Gastroesophageal sphincter (tissue), 4 donors: ENCODE measurements at places on chromosomes 12 and 14.

GRCh38 chr14:103867020-103867419 is 19.6 kb upstream of the PPP1R13B start:
- no peak for ATAC-seq

DNA sequence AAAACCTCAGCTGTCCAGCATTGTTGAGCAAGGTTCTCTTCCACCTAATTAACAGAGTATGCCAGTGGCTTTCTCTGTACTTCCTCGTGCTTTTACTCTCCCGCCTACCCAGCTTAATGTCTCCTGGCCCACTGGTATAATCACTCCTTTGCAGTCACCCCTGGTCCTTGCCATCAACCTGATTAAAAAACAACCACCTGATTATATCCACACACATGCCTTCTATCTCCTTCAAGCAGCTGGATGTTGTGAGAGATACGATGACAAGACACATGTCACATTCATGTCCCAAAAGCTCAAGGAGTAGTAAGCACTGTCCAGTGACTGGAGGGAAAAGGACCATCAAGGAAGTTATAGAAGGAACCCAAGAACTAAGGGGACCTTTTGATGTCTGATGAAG is 241.3 kb upstream of the GRIP1 start:
- ATAC-seq: no peak

- no peak for ATAC-seq
Measured at GRCh38 chr14:45135156-45135555, 574 bp upstream of the FANCM start.

DNA sequence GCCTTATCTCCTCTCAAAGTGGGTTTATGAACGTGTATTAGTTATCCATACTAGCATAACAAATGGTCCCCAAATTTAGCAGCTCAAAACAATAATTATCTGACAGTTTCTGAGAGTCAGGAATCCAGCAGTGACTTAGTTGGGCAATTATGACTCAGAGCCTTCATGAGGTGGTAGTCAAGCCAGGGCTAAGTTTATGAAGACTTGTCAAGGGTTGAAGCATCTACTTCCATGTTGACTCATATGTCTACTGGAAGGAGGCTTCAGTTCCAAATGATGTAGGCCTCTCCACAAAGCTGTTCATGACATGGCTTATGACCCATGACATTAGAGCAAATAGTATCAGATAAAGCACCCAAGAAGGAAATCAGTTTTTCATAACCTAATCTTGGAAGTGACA is 73.2 kb downstream of the IPO8 start:
- no peak for ATAC-seq

DNA sequence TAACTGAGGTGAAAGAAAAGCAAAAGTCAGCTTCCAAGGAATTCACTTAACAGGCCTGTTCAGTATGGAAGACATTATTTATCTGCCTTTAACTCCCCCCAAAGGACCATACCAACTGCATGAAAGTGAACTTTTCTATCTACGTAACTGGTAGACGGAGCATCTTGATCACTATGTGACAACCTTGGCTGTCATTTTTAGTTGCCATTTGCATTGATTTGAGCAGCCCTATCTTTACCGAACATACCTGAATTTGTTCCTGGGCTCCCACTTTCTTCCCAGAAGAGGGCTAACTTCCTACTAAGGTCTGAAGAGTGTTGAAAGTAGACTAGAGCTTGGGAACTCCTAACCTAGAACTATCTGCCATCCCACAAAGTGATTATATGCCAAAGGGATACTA is 9.4 kb downstream of the SRSF9 start:
- ATAC-seq: no peak

DNA sequence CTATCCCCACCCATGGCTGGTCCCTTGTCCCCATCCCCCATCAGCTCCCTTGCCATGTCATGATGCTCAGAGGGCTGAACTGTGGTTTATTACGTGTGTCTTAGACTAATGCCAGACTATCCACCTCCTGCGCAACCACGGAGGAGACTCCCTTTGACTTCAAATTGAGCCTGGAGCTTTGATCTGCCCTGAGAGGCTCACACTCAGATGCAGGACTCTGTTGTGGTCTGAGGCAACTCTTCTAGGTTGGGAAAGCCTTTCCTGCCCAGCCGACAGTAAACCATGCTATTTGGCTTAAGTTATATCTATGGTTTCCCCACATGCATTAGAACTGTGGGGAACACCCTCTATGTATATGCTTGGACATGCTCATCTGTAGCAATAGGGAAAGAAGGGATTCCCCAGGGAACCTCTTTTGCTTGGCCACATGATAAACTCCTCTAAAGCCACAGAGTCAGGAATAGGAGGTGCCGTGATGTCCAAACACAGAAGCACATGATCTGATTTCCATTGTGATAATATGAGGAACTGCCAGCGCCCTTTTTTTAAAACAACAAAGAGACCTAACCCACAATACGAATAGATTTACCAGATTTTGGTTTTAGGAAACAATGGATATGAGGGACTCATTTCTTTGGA is 11.1 kb upstream of the LGALS3 start:
- peak; percentile 37 for ATAC-seq

DNA sequence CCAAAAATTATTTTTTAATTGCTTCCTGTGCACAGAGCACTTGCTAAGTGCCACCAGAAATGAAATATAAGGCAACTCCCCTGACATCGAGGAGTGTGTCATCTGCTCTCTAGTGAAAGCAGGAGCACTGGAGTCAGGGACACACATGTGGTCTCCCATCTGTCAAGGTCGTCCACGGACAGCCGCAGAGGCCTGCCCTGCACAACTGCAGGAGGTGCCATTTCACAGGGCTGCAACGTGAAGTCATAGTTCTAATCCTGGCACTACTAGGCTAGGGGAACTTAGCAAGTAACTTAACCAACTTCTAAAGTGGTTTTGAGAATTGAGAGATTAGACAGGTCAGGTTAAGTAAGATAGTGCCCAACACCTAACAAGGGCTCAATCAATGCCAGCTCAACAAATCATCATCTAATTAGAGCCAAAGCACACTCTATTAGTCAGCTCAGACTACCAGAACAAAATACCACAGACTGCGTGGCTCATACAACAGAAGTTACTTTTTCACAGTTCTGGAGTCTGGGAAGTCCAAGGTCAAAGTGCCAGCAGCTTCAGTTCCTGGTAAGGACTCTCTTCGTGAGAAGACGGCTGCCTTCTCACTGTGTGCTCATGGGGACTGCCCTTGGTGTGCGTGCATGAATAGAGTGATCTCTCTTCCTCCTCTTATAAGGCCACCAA is 30.7 kb downstream of the FOXN3 start:
- no peak for ATAC-seq

GRCh38 chr12:89243771-89244170 is 108.5 kb downstream of the DUSP6 start:
- ATAC-seq: no peak

GRCh38 chr14:56290195-56290594 is 172.0 kb downstream of the PELI2 start:
- no peak for ATAC-seq

- no peak for ATAC-seq
Measured at GRCh38 chr12:126055521-126055920, 990.3 kb downstream of the AACS start.

DNA sequence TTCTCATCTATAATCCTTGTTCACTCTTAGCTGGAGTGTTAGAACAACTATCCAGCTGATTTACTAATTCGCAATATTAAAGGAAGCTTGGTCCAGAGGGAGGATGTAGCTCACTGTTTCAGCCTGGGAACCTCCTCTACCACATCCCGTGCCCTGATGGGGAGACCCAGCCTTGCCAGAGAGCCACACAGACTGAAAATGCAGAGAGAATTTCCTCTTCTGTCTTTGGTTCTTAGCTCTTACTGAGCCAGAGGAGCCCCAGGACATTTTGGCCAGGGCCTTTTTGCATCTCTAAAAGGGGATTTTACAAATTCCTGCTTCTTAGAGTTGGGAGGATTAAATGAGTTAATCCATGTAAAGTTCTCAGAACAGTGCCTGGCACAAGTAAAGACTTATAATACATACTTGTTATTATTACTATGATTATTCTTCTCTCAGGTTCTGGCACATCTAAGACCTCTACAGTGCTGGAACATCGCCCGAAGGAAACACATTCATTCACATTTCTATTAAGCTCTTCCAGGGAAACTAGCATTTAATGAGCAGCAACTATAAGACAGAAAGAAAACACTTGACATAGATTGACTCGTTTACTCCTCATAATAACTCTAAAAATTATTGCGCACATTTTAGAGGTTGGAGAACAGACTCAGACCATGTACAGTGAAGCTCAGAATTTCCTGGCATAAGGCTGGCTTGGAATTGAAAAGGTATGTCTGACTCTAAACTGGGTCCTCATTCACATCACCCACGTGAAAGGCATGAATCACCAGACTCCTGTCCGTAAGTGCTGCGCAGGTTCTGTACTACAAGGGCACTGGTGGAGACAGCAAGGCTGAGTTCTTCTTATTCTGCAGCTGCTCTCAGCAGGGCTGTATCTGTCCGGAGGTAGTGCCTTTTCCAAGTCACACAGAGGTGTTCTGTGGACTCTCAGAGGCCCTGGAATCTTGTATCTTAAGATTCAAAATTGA is 27.8 kb upstream of the AEBP2 start:
- peak; percentile 73 for ATAC-seq

GRCh38 chr12:5648692-5649359 is 216.9 kb downstream of the NTF3 start:
- ATAC-seq: no peak

DNA sequence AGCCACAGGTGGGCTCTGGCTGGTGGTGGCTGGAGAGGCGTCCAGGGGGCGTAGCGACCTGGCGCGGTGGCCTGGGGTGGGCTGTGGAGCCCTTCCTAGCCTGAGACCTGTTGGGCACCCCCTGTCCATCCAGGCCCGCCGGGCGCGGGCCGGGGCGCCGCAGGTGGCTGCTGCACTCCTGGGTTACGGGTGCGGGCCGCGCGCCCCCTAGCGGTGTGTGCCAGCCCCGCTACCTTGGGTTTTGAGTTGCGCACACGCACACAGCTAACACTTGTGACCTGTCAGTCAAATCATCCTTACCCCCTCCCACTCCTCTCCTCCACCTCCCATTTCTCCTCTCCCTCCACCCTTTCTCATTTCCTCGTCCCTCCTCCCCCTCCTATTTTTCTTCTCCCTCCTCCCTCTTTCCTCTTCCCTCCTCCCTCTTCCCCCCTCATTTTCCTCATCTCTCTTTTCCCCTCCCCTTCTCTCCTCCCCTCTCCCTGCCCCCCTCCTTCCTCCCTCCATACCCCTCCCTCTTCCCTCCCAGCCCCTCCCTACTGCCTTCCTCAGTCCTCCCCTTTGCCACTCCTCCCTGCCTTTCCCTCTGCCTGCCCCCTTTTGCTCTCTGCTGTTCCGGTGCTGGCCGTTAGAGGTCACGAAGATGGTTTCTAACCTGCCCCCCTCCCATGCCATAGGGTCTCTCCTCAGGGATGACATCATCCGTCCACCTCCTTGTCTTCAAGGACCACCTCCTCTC is 2.3 kb downstream of the MEG3 start:
- ATAC-seq: no peak

DNA sequence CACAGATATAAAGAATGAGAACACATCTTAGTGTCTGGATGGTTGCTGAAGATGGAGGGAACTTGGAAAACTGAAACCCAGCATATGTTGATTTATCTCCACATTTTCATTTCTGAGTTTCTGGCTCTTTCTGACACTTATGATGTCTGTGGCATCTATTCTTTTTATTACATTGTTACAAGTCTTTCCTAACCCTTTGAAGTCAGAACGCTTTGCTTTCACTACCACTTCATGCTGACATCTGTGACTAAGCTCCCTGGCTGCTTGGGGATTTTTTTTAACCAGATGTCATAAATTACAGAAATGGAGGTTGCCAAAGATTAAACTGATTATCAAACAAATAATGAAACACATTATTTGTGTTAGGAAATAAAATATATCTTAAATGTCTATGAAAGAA is 188.7 kb downstream of the KITLG start:
- no peak for ATAC-seq

DNA sequence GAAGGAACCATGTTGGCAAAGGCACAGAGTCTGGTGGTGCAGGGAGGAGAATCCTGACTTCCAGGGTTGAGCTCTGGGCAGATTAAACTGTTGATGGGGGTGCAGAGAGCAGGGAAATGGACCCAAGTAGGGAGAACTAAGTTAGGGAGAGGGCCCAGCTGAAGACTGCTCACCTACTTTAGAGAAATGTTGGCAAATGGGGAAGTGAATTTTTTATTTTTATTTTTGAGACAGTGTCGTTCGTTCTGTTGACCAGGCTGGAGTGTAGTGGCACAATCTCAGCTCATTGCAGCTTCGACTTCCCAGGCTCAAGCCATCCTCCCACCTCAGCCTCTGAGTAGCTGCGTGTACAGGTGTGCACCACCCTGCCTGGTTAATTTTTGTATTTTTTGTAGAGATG is 32.1 kb upstream of the TUBA1A start:
- no peak for ATAC-seq

DNA sequence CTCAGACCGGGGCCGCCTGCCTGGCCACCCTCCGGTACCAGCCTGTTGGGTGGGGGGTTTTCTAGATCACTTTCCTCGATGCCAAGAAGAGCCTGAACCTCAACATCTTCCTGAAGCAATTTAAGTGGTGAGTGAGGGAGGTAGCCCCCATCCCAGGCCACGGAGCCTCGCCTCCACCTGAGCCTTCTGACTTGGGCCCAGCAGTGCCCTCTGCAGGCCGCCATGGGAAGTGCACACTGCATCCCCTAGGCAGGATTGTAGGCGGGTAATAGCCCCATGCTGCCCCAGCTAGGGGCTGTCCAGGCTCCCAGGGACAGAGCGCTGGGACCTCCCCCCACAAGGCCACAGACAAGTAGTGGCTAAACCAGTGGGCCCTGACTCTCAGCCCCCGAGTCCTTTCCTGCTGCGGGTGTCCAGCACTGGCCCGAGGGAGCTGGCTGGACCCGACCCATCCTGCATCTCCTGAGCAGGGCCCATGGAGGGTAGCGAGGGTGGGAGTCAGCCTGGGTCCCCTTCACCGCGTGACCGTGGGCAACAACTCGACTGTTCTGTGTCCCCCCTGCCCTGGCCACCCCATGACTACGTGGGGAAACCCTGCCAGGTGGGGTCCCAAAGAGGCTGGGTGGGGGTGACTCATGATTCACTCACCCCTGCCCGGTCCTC is 15.3 kb upstream of the ADSS1 start:
- peak; percentile 71 for ATAC-seq

GRCh38 chr12:78177298-78177697 is 346.6 kb downstream of the NAV3 start:
- ATAC-seq: no peak

DNA sequence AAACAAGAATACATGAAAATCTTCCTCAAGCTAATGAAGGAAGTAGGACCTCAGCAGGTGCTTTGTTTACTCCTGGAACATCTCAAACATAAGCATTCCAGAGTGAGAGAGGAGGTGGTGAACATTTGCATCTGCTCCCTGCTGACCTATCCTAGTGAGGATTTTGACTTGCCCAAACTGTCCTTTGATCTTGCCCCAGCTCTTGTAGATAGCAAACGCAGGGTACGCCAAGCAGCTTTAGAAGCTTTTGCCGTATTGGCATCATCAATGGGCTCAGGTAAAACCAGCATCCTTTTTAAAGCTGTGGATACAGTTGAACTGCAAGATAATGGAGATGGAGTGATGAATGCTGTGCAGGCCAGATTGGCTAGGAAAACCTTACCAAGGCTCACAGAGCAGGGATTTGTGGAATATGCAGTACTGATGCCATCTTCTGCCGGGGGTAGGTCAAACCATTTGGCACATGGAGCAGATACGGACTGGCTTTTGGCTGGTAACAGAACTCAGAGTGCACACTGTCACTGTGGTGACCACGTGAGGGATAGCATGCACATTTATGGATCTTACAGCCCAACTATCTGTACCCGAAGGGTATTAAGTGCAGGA is 1.9 kb downstream of the TOGARAM1 start:
- no peak for ATAC-seq

- ATAC-seq: no peak
Measured at GRCh38 chr14:67853715-67854114, 34.1 kb downstream of the RAD51B start.
